ENCODE measurements at places on chromosomes 3 and 15. TPM values are rescaled to one million over a fixed set of nuclear protein-coding genes. Genes with fewer than 3 reads are reported as not detected.

GRIP2 gene
- 7.7 TPM for total RNA-seq

FBXO40 gene
- 2.2 TPM for total RNA-seq

SNX33 gene
- 11.8 TPM for total RNA-seq

AGTR1 gene
- 22.1 TPM for total RNA-seq

GOLGA8T gene
- not detected for total RNA-seq

CATSPER2 gene
- 6.3 TPM for total RNA-seq

TRPM1 gene
- 6.0 TPM for total RNA-seq

SLC22A13 gene
- total RNA-seq: 0.48 TPM

VWA5B2 gene
- total RNA-seq: 1.7 TPM

TGM4 gene
- total RNA-seq: 3.1 TPM

EAF2 gene
- 14.2 TPM for total RNA-seq

SOX2 gene
- 2.2 TPM for total RNA-seq

IGSF10 gene
- 7.5 TPM for total RNA-seq

SHISA5 gene
- 59.2 TPM for total RNA-seq

PDHB gene
- total RNA-seq: 77.8 TPM

GOLGA6A gene
- 2.6 TPM for total RNA-seq

LRRC49 gene
- 28.9 TPM for total RNA-seq

C3orf20 gene
- total RNA-seq: not detected

CASR gene
- 1.4 TPM for total RNA-seq

ACOX2 gene
- total RNA-seq: 17.1 TPM

TGM5 gene
- 13.7 TPM for total RNA-seq

PIF1 gene
- 1.7 TPM for total RNA-seq

SLC15A2 gene
- total RNA-seq: 12.0 TPM

ANKRD34C gene
- 0.72 TPM for total RNA-seq

SH3GL3 gene
- total RNA-seq: 24.8 TPM
